ENCODE measurements at places on chromosomes 5 and 9.
A peak's percentile ranks its signal among the peaks of the same experiment; 100 is the strongest.

DNA sequence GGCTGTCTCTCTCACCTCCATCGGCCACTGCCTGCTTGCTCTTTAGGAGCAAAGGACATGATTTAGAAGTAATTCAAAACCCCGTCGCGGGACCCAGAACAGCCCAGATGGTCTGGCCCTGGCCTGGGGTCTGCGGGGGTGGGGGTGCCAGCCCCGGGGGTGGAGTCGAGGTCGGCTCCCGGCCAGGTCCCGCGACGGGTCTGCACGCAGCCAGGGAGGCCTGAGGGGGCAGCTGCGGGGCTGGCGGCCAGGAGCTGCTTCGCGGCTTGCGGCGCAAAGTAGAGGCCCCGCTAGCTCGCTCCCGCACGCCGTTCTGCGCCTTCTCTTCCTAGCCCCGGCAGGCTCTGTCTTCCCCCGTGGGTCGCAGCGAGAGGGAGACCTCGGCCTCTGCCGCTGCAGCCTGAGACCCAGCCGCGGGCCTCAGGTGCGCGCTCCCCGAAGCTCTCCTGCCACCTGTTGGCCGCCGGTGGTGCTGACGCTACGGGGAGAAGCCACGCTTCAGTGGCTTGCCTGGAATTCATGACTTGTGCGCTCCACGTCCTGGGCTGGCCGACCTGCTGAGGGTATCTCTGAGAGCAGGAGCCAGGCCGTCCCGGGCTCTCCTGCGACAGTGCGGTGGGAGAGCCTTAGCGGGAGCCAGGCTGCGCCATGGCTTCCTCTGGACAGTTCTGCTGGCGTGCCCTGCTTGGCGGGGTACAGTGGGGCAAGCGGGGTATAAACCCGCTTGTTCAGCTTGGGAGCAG, 157.2 kb upstream of the PITX1 start:
- DNase-seq, result peak; percentile 81

DNA sequence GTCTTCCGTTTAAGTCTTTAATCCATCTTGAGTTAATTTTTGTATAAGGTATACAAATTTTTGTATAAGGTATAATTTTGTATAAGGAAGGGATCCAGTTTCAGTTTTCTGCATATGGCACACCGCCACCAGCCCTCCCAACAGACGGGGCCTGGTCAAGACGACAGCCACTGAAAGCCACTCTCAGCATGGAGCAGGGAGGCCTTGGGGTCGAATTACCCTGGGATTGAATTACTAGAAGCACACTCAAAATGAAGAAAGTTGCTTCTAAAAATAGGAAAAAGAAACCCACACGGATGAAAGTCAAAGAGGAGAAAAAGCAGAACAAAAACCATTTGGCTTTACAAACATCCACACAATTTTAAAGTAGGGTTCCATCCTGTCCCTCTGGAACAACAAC, 586.2 kb upstream of the ADAMTS16 start:
- no peak for DNase-seq

- no peak for DNase-seq
Observed at GRCh38 chr5:8445139-8445538, 576.2 kb downstream of the MTRR start.

DNA sequence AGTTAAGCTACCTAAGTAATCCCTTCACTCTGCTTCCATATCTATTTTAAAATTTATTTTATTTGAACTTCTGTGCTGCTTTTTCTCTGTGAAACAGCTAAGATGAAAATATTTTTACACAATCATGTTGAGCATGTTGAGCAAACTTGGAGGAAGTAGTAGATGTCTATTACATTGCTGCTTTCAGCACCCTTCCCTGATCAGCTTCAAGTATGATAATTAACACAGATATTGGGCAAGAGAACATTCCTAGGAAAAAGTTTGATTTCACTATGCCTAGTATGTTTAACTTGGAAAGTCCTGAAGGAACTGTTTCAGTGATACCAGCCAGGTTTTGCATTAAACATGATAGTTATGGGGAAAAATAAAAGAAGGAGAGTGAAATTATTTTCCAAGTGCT, 283.6 kb downstream of the ELAVL2 start:
- DNase-seq, result no peak

GRCh38 chr9:96419691-96419969, 1.5 kb upstream of the ZNF367 start:
- DNase-seq, result no peak

- DNase-seq, result no peak
Observed at GRCh38 chr9:130779153-130779855, 55.8 kb upstream of the ABL1 start.
